ENCODE measurements at places on chromosomes 5 and 9.
A peak's percentile ranks its signal among the peaks of the same experiment; 100 is the strongest.

DNA sequence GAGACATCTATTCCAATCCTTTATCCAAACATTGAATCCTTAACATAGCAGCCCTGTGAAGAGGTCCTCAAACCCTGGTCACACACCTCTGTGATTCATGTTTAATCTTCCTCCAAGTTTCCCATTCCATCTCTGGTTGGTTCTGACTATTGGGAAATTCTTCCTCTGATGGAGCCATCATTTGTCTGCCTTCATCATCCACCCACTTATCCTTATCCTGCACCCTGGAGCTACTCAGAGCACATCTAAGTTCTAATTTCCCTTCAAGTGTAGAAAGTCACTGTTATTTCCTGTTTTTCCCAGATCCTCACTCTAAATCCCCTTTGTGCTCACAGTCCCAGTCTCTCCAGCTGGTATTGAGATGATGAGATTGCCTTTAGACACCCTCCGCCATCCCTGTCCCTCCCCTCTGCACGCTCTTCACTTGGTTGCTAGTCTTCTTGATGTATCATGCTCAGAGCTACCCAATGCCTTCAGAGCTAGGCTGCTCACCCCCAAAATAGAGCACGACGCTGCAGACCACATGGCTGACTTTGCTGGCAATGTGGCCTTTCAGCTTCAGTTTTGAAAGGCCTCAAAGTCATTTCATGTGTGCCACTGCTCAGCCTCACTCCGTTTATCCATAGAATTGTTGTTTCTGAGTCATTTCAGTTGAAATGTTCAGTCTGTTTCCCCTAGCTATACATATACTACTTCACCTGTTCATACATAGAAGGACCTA, 154.3 kb downstream of the PALM2AKAP2 start:
- DNase-seq: no peak

DNA sequence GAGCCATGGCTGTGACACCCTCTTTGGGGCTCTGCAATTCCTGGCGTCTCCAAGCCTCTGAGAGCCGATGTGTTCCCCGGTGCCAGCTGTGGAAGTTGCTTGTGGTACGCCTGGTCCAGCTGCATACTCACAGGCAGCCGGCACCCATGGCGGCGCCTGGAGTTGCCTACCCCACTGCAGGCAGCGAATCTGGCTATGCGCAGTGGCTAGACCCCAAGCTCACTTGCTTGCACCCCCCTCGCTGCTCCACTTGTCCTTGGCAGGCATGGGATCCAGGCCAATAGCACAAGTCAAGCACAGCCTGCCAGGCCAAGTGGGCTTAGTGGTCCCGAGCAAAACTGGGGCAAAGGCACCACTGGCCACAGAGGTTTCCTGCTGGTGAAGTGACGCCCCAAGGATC, 24.7 kb upstream of the GABRA6 start:
- no peak for DNase-seq

GRCh38 chr9:123036893-123037545, 3.6 kb downstream of the GPR21 start:
- peak; percentile 18 for DNase-seq

- DNase-seq: no peak
Measured at GRCh38 chr9:117425566-117425965, 10.7 kb upstream of the ASTN2 start.

DNA sequence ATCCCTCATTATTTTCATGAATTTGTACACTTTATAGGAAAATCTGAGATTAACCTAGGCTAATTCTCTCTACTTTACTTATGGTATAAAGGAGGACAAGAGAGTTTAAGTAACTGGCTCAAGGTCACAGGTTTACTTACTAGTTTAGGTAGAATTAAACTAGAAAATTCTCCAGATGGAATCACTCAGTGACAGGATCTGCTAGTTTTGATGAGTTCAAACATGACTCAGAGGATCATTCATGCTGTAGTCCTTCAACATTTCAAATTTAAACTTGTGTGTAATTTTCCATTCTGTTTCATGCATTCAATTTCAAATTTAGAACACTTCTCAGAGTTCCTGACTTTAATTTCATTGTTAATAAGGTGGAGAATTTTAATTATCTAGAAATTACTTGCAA, 485.7 kb upstream of the TUSC1 start:
- peak; percentile 46 for DNase-seq

GRCh38 chr5:56669534-56670483, 145.5 kb upstream of the MAP3K1 start:
- DNase-seq: no peak

DNA sequence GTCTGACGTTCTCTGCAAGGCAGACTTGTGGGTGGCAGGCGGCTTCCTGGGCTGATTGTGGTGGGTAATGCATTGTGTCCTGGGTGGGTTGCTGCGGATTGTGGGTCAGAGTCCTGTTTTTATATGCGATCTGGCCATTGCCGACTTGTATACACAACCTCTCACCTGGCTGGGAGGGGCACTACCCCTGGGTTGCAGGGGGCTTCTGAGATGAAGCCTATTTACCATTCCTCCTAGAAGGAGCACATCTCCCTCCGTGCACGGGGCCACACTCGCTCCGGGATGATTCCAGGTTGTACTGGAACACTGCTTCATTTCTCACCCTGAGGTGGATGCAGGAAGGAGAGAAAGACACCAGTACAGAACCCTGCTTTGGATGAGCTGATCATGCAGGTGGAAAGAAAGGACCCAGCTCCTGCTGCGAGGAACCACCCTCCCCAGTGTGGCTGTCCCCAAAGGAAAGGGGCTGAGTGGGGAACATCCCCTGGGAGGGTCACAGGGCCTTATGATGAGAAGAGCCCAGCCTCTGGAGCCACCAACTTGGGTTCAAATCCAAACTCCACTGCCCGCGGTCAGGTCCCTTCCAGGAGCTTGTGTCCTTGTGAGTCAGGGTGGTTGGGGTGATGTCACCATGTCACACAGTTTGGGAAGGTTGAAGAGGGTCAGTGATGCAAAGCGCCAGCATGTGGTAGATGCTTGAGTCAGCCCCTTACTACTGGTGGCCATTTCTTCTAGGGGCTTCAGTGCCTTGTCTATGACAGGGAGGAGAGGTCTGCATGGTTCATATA, 151.8 kb upstream of the COL5A1 start:
- no peak for DNase-seq

DNA sequence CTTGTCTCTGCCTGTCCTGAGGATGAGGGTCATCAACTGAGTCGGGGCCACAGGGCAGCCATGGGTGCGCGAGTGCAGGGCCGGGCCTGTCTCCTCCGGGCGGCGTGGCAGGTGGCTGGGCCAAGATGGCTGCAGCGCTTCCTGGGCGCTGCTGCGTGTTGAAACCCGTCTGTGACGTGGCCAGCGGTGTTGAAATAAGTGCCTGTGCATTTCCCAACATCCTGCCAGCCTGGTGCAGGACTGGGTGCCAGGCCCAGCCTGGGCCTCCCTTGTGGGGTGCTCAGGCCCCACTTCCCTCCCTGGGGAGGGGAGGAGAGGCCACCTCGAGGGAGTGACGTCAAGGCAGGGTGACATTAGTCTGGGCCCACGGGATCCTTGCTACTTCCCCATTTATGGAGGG, 45.5 kb downstream of the RXRA start:
- no peak for DNase-seq

- DNase-seq: no peak
Measured at GRCh38 chr9:37983381-37984067, 79.6 kb upstream of the SLC25A51 start.

- no peak for DNase-seq
Measured at GRCh38 chr9:136703276-136703860, 9.0 kb upstream of the DIPK1B start.

GRCh38 chr5:99191206-99191745, 262.5 kb upstream of the CHD1 start:
- DNase-seq: no peak

DNA sequence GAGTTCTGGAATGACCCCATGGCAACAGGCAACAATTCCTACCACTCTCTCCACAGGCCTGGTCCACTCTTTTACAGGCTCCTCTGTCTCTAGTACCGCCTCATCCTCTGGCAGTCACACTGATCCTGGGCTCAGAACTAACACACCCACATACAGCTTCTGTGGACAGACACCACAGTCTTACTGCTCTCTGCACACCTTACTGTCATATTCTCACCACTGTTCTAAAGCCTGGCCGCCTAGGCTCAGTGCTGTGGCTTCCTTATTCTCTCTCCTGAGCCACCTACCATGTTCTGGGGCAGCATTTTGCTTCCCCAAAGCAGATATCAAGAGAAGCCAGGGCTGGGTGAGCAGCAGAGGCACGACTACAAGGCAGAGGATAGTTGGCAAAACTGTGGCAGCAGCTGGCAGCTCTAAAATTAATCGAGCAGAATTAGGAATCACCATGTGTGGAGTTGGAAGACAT, 14.8 kb downstream of the REEP5 start:
- DNase-seq: no peak

GRCh38 chr5:39176759-39177630, 42.4 kb downstream of the FYB1 start:
- DNase-seq: no peak

DNA sequence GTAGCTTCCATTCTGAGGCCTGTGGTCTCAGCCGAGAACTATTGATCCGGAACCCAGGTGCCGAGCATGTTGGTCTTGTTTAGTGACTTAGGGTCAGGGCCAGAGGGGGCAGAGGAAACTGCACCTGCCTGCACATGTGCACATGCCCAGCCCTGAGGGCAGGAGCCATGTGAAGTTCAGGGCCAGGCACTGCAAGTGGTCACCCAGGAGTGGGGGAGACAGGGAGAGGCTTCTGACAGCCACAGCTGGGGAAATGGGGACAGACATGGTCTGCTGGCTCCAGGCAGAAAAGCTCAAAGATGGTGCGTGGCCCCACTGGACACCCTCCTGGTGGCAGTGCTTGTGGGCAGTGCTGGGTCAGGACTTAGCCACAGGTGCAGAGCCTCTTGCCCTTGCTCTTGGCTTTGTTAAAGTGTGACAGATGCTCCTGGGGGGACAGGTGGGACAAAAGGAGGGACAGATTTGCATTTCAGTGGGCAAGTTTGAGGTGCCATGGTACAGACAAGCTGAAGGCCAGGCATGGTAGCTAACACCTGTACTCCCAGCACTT, 134.4 kb downstream of the CACNA1B start:
- no peak for DNase-seq

- no peak for DNase-seq
Measured at GRCh38 chr5:7642029-7642428, 208.9 kb downstream of the CFAP90 start.

- no peak for DNase-seq
Measured at GRCh38 chr5:115423051-115423450, 121.5 kb downstream of the FEM1C start.

DNA sequence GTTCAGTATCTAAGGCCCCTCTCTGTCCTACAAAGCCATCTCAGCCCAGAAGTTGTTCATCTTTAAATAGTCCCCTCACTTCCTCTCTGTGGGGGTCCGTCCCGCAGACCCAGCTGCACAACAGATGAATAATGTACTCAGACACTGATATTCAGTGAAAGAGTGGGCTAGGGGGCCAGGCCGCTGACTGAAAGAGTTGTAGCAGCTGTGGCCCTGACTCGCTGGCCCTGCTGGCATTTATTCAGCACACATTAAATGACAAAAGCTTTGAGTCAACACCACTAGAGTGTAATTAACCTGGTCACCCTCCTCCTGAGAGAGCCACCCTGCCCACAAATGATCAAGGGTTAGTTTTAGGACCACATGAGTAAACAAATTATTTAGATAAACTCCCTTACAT, 76.3 kb downstream of the MED10 start:
- no peak for DNase-seq

GRCh38 chr5:89263846-89264245, 380.9 kb upstream of the MEF2C start:
- DNase-seq: no peak

DNA sequence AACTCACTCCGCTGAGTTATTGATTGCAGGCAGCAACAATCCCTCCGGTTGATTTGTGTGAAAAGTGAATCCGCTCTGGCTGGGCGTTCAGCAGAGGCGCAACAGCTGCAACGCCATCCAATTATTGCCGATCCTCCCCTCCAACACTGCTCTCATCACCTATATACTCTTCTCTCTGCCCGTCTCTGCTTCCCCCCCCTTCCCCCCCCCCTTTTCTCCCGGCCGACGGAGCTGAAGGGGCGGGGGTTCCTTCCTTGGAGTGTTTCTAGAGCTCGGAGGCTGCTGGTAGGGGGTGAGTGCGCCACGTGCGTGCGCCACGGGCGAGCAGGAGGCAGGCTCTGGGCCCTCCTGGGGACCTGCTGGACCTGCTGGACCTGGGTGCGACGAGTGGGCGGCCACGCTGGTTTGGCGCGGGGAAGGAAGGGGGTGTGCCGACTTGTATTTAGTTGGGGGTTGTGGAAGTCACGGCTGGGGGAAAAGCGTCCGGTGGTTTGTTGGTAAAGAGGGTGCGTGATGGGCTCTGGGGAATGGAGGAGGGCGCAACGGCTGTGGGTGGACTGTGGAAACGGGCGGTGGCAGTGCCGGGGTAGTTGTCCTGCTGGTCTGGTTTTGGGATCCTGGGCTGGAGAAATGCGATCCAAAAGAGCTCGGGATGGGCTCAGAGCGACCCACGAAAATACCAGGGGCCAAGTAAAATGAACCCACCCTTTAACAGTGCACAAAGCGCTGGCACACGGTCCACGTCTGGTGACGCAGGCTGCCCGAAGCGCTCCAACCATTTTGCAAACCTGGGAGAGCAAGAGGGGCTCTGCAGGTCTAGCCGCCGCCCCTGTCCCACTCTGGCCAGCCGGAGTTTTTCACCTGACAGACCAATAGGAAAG, 6.4 kb upstream of the MEF2C start:
- peak; percentile 42 for DNase-seq

GRCh38 chr5:176810687-176811501, 535 bp downstream of the UNC5A start:
- no peak for DNase-seq

GRCh38 chr9:133915534-133916158, 76.5 kb downstream of the VAV2 start:
- DNase-seq: no peak

- DNase-seq: peak; percentile 55
Measured at GRCh38 chr9:14030375-14031059, 283.4 kb downstream of the NFIB start.

DNA sequence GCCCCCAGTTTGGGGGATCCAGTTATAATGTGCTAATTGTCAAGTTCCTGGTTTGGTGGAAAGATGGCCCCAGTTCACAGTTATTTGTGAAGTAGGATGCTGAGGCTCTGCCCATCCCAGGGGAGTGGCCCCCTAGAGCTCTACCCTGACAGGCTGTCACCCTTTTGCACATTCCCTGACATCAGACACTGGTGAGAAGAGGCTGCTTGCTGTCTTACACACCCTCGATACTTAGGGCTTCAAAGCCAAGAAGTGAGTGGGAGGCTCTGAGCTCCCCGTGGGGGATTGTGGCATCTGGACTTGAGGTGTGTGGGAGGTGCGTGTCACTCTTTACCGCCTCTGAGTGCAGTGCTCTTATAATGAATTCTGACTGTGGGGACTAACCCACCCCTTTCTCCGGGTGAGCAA, 168.5 kb downstream of the DOCK2 start:
- no peak for DNase-seq
